Stimulated activated CD8-positive, alpha-beta memory T cell treated with anti-CD3 and anti-CD28 coated beads, Interleukin-15, amount 100 ng/mL, for 24 hours (primary cell): ENCODE measurements at places on chromosomes 3 and 15.

GRCh38 chr3:27253831-27254230 is 115.4 kb downstream of the NEK10 start:
- no peak for DNase-seq

DNA sequence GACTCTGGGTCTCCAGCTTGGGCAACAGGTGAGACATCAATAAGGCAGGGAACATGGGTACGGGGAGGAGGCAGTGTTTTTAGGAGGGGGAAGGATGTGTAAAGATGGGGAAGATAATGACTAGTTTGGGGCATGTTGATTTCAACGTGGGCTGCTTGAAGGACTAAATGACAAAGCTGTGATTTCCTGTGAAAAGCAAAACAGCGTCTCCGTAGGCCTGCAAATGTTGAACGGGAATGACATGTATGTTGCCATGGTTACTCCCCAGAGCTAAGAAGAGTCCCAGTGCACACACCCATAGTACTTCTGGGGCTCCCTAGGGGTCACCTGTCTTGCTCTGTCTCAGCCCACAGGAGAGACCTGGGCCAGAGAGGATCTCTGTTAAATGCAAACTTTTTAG is 71.3 kb upstream of the ETV5 start:
- DNase-seq, result no peak

- no peak for DNase-seq
These were observed 50.0 kb downstream of the TRIM42 start for GRCh38 chr3:140727886-140728285.

GRCh38 chr3:32077260-32078084 is 28.9 kb upstream of the GPD1L start:
- no peak for DNase-seq

GRCh38 chr3:128394033-128394432 is 72.7 kb downstream of the DNAJB8 start:
- DNase-seq, result no peak

DNA sequence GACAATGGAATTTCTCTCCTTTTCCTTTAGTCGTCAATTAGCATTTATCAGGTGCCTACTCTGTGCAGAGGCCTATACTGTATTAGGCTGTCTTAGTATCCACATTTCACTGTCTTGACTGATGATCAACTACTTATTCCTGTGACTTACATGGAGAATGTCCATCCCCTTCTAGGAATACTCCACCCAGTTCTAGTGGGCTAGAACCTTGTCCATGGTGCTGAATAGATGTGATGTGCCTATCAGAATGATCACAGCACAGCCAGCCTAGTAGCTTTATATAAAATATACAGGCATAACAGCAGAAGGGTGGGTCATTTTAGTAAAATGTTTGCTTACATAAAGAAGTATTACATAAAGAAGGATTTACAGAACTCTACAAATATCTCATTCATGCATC is 621.4 kb downstream of the PDCD6IP start:
- DNase-seq, result no peak

DNA sequence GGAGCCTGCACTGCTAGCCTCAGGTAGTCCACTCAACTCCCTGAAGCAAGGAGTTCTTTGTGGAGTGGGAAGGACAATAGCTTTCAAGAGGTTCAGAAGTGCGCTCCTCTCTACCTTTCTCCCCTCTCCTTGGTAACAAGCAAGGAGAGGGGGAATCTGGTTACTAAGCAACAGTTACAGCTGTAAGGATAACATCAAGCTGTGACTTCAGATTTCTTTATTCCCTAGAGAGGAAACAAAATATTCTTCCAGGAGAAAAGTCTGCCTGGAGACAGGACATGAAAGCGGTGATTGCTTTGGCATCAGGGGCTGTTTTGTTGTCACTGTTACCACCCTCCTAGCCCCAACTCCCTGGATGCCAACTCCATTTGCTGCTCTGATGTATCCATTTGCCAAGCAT is 70.4 kb downstream of the TRANK1 start:
- no peak for DNase-seq
